IgD-negative memory B cell (primary cell): ENCODE measurements at places on chromosomes 7 and 10. TPM values are rescaled to one million over a fixed set of nuclear protein-coding genes. Genes with fewer than 3 reads are reported as not detected.

The NME8 gene
- not detected for polyA plus RNA-seq

The TPST1 gene
- 4.5 TPM for polyA plus RNA-seq

The PITX3 gene
- not detected for polyA plus RNA-seq

The ANKRD30A gene
- polyA plus RNA-seq, result not detected

The IQCE gene
- 2.3 TPM for polyA plus RNA-seq

The NT5C2 gene
- 50.1 TPM for polyA plus RNA-seq

The SPOCK2 gene
- 65.5 TPM for polyA plus RNA-seq

The EIF4EBP2 gene
- 39.6 TPM for polyA plus RNA-seq

The LRRTM3 gene
- polyA plus RNA-seq, result not detected

The FGFBP3 gene
- 2.2 TPM for polyA plus RNA-seq

The CHAT gene
- not detected for polyA plus RNA-seq

The DRGX gene
- polyA plus RNA-seq, result not detected

The CDNF gene
- polyA plus RNA-seq, result 1.1 TPM

The MAT1A gene
- polyA plus RNA-seq, result not detected

The PALD1 gene
- 0.08 TPM for polyA plus RNA-seq

The GRM3 gene
- polyA plus RNA-seq, result not detected

The NYAP1 gene
- not detected for polyA plus RNA-seq

The JCAD gene
- not detected for polyA plus RNA-seq

The STAG3 gene
- polyA plus RNA-seq, result 61.5 TPM

The BMPER gene
- polyA plus RNA-seq, result not detected

The LRRD1 gene
- not detected for polyA plus RNA-seq

The FRMD4A gene
- 1.7 TPM for polyA plus RNA-seq

The PNLIPRP3 gene
- polyA plus RNA-seq, result not detected

The TAS2R4 gene
- not detected for polyA plus RNA-seq

The RNF133 gene
- not detected for polyA plus RNA-seq

The ST8SIA6 gene
- not detected for polyA plus RNA-seq

The GSDME gene
- polyA plus RNA-seq, result 4.6 TPM

The TRIM50 gene
- polyA plus RNA-seq, result not detected

The STRIP2 gene
- 0.08 TPM for polyA plus RNA-seq

The HOXA3 gene
- not detected for polyA plus RNA-seq

The ZCWPW1 gene
- 12.1 TPM for polyA plus RNA-seq

The OR2A5 gene
- polyA plus RNA-seq, result not detected

The LSM8 gene
- polyA plus RNA-seq, result 49.0 TPM

The FGF8 gene
- polyA plus RNA-seq, result not detected

The ERVW-1 gene
- polyA plus RNA-seq, result 0.06 TPM

The RHOBTB1 gene
- 0.16 TPM for polyA plus RNA-seq

The ACADSB gene
- polyA plus RNA-seq, result 14.8 TPM

The MOGAT3 gene
- not detected for polyA plus RNA-seq
